ENCODE measurements at places on chromosomes 16 and 17. TPM values are rescaled to one million over a fixed set of nuclear protein-coding genes. Genes with fewer than 3 reads are reported as not detected.

DNA sequence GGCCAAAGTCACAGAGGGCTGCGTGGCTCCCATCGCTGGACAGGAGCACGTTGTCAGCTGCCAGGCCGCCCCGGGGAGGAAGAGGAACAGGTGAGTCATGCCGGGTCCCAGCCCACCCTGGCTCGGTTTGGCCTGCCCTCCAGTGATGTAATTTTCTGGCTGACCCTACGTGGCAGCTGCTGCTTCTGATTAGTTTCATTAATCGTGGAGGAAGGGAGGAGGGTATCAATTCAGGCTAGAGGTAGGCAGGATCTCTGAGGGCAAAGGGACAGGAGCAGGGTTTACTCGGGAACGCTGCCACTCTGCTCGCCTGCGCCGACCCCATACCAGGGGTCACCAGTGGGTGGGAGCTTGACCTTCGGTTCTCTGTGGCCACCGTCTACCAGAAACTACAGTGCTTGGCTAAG lies 11.7 kb upstream of the SPATA32 start:
- peak; percentile 80 for DNase-seq

DNA sequence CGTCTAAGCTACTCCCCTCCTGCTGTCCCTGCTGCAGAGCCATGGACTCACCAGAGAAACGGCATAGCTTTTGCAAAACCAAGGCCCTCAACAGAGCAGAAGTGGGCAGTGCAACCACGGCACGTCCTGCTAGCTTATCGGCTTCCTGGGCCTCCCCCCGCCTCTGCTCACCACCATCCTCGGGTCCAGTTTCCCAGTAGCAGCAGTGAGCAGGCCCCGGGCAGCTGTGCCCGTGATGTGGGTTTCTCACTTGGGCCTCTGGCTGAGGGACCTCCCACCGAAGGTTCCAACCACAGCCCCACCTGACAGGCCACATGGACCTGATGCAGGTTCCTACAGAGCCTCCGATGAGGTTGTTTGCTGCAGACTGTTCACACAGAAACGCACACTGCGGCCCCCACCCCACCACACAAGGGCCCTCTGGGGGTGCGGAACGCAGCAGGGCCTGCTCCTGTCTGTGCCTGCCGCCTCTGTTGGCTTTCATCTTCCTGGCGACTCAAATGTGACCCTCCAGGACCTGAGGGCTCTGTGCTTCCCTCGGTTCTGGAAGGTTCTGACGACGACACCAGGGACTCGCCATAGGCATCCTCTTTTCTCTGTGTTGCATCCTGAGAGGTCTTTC lies 24.8 kb downstream of the PDIA2 start:
- DNase-seq = no peak

GRCh38 chr16:79054211-79054984 lies 546.1 kb downstream of the MAF start:
- no peak for DNase-seq

DNA sequence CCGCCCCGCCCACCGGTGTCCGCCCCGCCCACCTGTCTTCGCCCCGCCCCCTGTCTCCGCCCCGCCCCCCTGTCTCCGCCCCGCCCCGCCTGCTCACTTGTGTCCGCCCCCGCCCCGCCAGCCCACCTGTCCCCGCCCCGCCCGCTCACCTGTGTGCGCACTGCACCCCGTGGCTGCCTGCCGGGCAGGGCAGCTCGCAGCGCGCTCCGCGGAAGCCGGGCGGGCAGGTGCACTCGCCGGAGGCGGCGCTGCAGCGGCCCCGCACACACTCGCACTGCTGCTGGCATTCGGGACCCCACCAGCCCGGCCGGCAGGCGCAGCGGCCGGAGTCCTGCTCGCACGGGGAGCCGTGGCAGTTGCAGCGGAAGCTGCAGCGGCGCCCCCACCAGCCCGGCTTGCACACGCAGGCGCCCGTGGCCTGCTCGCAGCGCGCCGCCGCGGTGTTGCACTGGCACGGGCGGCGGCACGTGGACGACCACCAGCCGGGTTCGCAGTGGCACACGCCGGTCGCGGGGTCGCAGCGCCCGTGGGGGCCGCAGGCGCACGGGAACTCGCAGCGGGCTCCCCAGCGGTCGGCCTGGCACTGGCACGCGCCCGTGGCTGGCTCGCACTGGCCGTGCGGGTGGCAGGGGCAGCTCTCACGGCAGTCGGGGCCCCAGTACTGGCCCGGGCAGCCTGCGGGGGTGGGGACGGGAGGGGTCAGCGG lies 2.1 kb downstream of the SCARF1 start:
- DNase-seq = peak; percentile 64

- DNase-seq = peak; percentile 29
Observed at GRCh38 chr16:4917117-4917516, 19.8 kb downstream of the PPL start.

DNA sequence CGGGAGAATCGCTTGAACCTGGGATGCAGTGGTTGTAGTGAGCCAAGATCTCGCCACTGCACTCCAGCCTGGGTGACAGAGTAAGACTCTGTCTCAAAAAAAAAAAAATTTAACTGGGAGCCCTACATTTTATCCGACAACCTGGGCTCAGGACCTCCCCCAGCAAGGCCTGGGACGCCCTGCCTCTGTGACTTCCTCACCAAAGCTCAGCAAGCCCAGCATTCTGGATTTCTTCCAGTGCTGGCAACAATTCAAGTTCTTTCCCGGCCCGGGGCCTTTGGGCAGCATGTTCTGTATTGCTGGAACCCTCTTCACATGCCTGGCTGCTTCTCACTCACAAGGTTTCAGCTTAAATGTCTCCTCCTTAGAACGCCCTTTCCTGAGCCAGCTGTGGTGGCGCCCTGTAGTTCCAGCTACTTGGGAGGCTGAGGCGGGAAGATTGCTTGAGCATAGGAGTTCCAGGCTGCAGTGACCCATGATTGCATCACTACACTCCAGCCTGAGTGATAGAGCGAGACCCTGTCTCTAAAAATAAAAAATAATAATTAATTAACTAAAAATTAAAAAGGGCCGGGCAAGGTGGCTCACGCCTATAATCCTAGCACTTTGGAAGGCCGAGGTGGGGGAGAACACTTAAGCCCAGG lies 15.9 kb upstream of the MEIOB start:
- no peak for DNase-seq

The KRT12 gene
- not detected for total RNA-seq

The DLX4 gene
- total RNA-seq = not detected

GRCh38 chr17:55177855-55178217 lies 86.9 kb upstream of the HLF start:
- DNase-seq = no peak

The MT1H gene
- not detected for total RNA-seq

DNA sequence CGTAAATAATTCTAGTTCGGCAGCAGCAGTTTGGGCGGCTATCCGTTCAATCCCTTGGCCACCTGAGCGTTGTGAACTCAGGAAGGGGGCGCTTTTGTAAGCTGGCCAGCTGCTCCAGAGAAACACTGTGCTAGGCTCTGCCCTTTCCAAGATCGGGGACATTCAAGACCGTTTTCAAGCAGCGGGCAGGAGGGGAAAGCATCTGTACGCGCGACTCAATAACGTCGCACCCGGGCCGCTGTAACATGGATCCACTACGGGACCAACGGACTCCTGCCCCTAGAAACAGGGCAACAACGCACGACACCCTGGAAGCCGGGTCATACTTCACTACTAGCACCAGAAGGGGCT lies 463 bp downstream of the TOP2A start:
- peak; percentile 27 for DNase-seq

The PRDM7 gene
- not detected for total RNA-seq

The KIF18B gene
- total RNA-seq = 0.60 TPM

- DNase-seq = no peak
Observed at GRCh38 chr17:76968707-76969597, 100.7 kb downstream of the MGAT5B start.

- DNase-seq = no peak
Observed at GRCh38 chr17:8068736-8069586, 18.6 kb downstream of the ALOX12B start.

- no peak for DNase-seq
Observed at GRCh38 chr16:18041864-18042834, 294.4 kb downstream of the NPIPA8 start.

The MYADML2 gene
- not detected for total RNA-seq

The SLC13A2 gene
- not detected for total RNA-seq

DNA sequence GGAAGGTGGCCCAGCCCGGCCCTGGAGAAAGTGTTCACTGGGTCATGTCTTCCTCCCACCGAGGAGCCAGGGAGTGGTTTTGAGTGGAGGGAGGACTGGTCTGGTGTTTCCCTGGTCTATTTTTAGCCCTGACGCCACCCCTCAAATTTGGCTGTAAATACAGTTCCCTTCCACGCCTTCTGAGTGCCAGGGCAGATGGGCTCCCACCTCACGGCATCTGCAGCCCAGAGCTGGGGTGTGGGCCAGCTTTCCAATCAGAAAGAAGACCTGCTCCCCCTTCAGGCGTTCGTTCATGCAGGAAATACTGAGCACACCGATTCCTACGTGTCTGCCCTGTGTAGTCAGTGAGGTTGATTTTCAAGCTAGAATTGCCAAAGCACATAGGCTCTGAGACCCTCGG lies 53.7 kb downstream of the SNX20 start:
- DNase-seq = peak; percentile 17

GRCh38 chr17:36827081-36827480 lies 110.2 kb upstream of the LHX1 start:
- DNase-seq = no peak

The FBXW10 gene
- total RNA-seq = not detected

DNA sequence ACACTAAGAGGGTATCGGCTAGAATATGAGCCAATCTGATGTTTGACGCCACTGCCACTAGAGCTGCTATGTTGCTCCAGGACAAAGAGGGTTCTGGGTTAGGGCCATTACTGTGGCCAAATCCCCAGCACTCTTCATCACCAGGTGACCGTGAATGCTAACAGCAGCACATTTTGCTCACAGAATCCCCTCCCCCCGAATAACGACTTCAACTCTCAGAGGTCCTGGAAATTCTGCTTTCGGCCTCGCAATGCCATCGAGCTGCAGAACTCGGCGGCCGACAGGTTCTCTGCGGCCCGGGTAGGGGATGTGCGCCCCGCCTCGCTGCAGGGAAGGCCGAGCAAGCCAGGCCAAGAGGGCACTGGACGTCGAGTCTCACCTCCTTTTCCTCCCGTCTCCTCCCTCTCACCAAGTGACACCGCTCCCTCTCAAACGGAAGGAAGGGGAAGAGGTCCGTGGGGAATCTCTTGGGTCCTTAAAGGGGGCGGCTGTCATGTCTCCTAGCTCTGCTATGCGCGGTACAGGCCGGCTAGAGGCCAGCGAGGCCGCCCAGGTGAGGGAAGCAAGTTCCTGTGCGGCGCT lies 31.9 kb downstream of the CDK5R1 start:
- no peak for DNase-seq

The SLC22A31 gene
- total RNA-seq = not detected

- peak; percentile 30 for DNase-seq
Observed at GRCh38 chr16:89918453-89919347, at the start of gene MC1R. TSS of gene MC1R (plus strand) at chr16:89918862. CDS start at chr16:89919259, 397 bp downstream.

- DNase-seq = no peak
Observed at GRCh38 chr16:2855536-2855935, 2.4 kb downstream of the PRSS22 start.

The STH gene
- not detected for total RNA-seq

GRCh38 chr16:69276148-69277115 lies 34.7 kb upstream of the VPS4A start:
- no peak for DNase-seq

GRCh38 chr17:82056729-82057621 lies 5.3 kb downstream of the GPS1 start:
- no peak for DNase-seq

DNA sequence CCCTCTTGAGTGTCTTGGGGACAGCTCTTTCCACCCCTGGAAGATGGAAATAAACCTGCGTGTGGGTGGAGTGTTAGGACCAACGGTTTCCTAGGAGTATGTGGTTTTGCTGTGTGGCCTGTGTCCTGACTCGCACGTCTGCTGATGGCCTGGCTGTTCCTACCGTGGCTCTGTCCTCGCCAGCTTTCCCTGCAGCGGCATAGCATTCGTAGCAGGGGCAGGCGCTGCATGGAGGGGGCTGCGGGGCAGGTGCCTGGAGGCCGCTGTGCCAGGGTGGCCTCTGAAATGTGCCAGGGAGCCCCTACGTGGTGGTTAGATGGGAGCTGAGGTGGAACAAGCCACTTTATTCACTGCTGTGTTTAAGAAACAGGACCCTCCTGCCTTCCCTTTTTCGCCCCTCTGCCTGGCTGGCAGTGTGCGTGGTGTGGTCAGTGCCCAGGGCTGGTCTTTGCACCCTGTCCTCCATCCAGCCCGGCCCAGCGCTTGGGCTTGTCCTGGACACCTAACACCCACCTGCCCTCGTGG lies 10.6 kb downstream of the SLC16A3 start:
- DNase-seq = no peak

- DNase-seq = no peak
Observed at GRCh38 chr17:73271072-73271471, 9.4 kb upstream of the CPSF4L start.

DNA sequence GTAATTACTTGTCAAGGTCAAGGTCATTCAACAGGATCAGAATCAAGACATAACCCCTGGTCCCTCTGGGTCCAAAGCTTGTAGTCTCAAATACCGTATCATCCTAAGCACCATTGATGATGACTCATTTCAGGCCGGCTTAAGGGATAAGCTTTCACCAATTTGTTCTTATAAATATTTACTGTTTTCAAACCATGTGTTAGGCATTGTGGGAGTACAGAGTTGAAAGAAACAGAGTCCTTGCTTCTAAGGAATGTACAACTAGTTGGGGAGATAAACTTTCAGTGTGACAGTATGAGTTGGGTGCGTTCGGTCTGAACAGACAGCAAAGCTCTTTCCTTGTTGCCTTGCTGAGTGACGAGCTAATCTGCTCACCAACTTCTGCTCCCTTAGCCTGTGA lies 183.5 kb upstream of the MAF start:
- no peak for DNase-seq

GRCh38 chr17:78665387-78665951 lies 88.3 kb upstream of the DNAH17 start:
- DNase-seq = no peak

Measured in lung microvascular endothelial cell (primary cell).